ENCODE measurements at places on chromosomes 11 and 22. TPM values are rescaled to one million over a fixed set of nuclear protein-coding genes. Genes with fewer than 3 reads are reported as not detected.

Gene TRIM51
- total RNA-seq = not detected

Gene RTN4RL2
- total RNA-seq = 0.16 TPM

Gene C11orf16
- total RNA-seq = not detected

Gene SCN2B
- total RNA-seq = not detected

Gene PITPNB
- total RNA-seq = 41.5 TPM

Gene CFAP300
- not detected for total RNA-seq

Gene PSMC3
- 63.4 TPM for total RNA-seq

Gene PGR
- total RNA-seq = not detected

DNA sequence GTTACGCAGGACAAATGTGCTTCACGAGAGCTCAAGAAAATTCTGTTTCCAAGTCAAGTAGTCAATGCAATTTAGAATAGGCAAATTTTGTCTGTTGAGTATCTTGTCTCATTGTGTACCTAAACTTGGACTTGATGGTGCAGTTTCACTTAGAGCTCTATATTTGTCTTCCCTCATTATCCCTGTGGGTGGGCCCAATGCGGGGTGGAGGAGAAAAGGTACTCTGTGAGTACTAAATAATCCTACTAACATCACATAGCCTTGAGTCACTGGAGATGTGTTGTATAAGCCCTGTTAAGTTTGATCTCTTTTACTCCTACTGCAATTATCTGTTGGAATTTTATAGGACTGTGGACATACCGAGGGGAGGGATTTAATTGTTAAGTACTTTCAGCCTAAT lies 331.2 kb downstream of the METTL15 start:
- no peak for DNase-seq

DNA sequence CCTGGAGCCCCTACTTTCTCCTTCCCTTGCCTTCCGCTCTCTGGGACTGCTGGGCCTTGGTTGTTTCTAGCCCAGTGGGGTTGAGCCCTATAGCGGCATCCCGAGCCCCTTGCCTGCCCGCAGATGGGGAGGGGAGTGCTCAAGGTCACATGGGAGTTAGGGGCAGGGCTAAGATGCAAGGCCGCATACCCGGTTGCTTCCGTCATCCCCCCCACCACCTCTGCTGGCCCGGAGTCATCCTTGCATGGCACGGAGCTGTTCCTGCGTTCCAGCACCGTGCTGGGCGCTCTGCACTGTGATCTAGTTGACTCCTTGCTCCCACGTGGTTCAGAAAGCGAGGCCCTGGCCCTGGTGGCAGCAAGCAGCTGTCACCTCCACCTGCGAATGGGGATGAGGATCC lies 18.0 kb downstream of the FLRT1 start:
- no peak for DNase-seq

DNA sequence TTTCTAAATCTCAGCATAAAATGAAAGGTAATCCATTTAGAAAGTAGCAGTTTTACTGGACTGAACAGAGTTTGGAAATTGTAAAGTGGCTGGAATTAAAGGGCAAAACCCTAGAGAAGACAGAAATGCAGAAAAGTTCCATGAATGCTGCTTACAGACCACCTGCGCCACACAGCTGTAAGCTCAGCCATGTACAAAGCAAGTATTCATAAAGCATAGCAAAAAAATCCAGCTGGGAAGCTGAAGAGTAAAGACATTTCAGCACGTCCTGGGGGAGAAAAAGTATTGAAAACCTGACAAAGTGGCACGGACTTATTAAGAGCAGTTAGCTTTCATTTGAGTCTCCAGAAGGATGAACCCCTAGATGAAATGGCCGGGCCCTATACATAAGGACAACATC lies 220.1 kb upstream of the CNTN5 start:
- DNase-seq = no peak

GRCh38 chr11:103349595-103349994 lies 240.4 kb downstream of the DYNC2H1 start:
- DNase-seq = no peak

DNA sequence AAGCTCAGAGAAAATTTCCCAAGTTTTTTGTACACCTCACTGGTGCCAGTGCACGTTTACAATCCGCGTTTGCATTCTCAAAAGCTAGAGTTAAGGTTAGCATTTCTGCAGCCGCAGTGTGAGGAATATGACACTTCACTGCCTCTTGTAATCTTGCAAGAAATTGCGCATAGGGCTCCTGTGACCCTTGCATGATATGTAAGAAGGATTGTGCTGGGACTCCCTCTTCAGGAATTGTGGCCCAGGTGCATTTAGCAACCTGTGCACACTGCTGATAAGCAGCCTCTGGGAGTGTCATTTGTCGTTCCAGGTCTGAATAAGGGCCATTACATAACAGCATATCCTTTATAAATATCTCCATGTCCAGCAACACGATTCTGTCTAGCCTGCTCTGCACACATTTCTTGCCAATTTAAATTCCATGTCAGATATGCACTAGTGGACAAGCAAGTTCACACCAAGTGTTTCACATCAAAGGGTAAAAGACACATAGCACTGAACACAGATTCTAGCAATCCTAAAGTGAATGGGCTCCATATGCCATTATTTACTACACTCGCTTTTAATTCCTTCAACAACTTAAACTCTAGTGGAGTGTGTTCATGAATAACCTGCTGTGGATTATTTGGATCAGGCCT lies 69.2 kb upstream of the INCENP start:
- no peak for DNase-seq

DNA sequence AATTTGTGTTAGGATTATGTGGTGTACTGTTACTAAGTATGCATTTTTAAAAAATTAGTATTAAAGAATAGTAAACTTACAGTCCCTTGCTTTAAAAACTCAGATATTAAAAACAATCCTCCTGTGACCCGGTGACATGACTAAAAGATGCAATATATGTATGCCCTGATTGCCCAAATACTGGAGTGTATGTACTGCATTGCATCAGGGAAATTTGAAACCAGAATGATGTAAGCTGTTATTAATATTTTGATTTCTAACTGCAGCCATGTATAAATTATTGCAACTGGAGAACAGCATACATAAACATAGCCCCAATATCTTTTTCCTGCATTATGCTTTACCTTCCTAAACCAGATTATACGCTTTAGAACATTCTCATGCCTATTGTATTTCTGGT lies 3.7 kb upstream of the HSPA8 start:
- DNase-seq = no peak

GRCh38 chr22:23894710-23895598 lies 771 bp downstream of the MIF start:
- DNase-seq = peak; percentile 71

- no peak for DNase-seq
These were observed 203.7 kb downstream of the MN1 start for GRCh38 chr22:27597703-27598444.

GRCh38 chr11:109794501-109794900 lies 298.7 kb upstream of the ZC3H12C start:
- no peak for DNase-seq

All from CD8-positive, alpha-beta T cell (primary cell).